ENCODE measurements at places on chromosomes 6 and 20.

DNA sequence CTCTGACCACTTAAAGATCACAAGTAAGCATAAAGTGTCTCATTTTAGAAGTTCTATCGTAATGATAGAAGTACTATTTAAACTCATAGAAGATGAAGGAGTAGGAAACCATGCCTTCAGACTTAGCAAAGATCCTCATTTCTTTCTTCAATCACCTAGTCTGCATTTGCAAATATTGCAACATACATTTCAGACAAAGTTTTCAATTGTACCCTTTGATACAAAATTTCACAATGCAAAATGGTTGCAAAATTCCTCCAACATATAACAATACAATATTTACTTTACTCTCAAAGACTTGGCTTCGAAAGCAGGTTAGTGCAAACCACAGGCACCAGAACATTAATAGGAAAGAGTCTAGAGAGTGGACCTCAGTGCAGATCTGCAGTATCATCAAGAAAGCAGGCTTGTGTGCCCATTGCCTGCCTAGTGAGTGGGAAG lies 16.1 kb upstream of the ROS1 start:
- DNase-seq, result no peak

GRCh38 chr20:24942679-24943078 lies 6.4 kb upstream of the CST7 start:
- DNase-seq, result no peak

DNA sequence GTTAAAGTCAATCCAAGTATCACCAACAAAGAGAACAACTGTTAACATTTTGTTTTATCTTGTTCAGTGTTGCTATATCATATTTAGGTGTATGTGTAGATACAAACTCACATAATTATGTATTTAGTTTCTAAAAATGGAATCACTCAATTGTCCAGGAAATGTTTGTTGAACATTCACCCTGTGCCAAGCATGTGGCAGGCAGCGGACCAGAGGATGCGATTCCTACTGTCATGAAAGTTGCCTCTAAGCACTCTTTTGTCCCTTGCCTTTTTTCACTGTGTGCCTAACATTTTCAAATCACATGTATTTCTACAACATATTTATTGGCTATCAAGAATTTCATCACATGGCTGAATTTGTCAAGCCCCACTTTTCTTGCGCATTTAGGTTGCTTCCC lies 16.9 kb upstream of the TGM2 start:
- no peak for DNase-seq

DNA sequence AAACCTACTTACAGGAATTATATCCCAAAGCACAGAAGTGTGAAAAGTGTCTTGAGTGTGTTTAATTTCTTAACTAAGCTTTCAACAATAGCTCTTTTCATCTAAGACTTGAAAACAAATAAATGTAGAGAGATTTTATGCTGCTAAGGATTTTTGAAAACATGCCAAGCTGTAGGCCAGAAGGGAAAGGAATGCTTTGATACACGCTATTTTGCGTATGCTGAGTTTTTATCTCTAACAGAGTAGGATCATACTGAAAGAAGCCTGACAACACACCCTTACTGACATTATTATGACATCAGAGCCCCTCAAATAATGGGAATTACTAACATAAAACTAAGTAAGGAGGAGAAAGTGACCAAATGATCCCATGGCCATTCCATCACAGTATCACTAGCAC lies 265.5 kb downstream of the KHDC1L start:
- DNase-seq, result no peak

DNA sequence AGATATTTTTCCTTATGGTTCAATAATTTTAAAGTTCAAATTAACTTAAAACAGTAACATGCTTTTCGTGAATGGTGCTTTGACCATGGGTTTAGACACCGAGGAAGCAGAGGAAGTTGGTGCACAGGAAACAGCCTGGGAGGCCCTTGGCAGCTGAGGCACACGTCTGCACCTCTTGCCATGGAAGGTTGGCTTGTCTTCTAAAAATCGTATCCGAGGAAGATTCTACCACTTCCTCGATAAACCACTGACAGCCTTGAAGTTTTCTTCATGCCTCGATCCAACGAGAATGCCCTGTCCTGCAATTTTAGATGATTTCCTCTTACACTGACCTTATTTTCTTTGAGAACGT lies 12.2 kb downstream of the DLL1 start:
- no peak for DNase-seq

DNA sequence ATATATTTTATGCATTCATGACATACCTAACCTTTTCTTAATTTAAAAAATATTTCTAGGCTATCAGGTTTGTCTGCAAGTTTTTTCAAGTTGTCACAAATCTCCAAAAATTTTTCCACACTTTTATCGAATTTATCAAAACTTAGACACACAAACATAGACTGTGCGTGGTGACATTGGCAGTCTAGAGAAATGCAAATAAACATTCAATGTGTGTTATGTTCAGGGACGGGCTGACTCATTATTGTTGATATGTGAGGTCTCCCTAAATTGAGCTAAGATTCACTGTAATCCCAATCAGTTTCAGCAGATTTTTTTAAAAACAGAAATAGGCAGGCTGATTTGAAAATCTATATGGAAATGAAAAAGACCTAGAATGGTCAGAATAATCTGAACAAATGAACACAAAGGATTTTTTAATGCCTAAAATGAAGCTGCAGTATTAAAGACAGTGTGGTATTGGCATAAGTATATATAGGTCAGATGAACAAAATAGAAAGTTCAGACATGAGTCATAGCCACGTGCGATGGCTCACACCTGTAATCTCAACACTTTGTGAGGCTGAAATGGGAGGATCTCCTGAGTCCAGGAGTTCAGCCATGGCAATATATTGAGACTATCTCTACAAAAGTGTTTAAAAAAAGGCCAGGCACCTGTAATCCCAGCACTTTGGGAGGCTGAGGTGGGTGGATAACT lies 19.2 kb downstream of the BLTP3A start:
- no peak for DNase-seq

GRCh38 chr20:34621036-34621343 lies 55.9 kb downstream of the PIGU start:
- no peak for DNase-seq

DNA sequence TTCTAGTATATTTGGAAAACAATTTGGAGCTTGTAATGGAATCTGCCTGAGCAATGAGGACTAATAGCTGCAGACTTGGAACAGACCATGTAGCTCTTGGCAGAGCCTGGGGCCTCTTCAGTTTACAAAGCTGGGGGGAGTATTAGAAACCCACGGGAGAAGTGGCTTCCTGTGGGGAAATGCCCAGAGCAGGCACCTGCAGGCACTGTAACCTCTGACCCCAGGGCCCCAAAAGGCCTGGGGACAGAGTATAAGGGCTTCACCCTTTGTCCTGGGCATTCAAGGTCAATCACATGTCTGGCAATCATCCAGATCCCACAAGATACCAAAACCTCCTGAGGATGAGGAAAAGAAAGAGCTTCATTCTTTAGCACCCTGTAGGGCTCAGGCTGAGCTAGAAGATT lies 19.4 kb downstream of the PKIG start:
- DNase-seq, result no peak

DNA sequence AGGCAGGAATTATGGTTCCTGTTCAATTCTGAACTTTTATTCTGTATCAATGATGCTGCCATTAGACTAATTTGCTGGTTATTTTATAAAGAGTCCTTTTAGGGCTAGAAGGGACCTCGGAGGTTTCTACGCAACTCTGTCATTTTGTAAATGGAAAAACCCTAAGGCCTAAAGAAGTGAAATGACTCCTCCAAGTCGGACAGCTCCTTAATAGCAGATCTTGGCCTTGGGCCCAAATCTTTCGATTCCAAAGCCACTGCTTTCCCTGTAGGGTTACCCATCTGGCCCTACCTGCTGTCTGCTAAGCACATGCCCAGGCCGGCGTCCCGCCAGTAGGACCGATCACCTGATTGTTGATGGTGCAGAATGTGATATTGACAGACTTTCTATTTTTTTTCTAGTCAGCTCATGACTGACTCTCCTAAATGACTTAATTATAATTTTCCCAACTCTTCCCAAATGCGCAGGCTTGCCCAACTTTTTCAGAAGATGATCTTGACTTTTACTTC lies 40.2 kb downstream of the PLEKHG1 start:
- DNase-seq, result no peak

DNA sequence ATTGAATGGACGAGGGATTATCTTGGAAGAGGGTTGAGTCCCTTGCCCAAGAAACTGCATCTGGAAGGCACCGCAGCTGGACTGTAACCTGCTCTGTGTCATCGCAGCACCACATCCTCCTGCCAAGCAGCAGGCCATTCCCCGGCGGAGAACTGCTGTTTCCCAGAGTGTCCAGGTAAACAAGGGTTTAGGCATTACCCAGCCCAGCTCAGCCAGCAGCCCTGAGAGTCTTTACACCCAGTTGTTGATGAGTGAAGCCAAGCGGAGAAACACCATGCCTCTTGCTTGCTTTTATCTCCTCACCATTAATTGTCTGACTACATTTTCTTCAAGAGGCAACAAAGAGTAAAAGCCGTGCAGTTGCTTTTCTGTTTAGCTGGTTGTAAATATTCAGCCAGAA lies 104.1 kb downstream of the CDH4 start:
- DNase-seq, result no peak

- DNase-seq, result no peak
These were observed 89.0 kb upstream of the AKIRIN2 start for GRCh38 chr6:87791029-87791428.

DNA sequence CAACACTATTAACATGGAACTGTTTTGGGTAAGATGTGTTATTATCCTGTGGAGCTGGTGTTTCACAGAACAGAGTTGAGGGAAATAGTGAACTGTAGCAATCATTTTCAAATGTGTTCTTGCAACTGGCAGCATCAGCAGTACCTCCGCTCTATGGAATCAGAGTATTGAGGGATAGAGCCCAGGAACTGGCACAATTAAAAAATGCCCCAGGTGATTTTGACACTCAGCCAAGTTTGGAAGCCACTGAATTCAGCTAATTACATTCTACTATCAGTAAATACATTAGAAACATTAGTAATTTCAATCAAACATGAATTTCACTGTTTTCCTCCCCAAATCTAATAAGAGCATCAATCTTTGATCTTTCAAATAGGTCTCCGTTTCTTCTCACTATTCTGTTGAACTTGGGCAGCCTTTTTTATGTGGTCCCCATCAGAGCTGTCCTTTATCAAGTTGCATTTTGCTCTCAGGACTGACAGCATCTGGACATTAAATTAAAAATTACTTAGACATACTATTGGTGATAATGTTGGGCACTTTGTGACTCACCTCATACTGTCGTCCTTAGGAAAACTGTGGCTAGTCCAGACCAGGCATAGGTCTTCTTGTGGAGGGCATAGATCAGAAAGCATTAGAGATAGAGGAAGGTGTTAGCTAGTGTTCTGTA lies 251.5 kb downstream of the DHX35 start:
- DNase-seq, result no peak

DNA sequence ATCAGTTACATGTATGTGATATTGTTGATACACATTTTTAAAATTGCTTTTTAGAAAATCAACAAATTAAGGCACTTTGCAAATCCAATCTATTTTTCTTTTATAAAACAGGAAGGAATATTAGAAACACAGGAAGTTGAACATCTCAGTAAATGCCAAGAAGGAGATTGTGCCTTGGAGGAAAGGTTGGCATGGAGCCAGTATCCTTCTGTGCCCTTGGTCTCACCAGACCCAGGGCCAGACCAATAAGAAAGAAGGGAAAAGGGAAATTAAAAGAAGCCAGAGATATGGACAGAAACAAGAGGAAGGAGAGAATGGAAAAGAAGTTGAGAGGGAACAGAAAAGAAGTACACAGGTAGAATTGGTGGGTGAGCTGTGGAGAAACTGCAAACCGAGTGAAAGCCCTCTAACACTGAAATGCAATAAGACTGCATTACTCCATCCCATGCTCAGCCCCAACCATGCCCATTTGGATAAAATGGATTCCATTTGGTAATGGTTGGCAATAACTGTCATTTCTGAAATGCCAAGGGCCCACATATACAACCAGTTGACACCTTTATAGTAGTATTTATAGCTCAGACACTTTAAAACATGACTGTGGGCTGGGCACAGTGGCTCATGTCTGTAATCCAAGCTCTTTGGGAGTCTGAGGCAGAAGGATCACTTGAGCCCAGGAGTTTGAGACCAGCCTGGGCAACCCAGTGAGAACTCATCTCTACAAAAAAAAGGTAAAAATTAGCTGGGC lies 133.8 kb downstream of the GMPR start:
- DNase-seq, result no peak

DNA sequence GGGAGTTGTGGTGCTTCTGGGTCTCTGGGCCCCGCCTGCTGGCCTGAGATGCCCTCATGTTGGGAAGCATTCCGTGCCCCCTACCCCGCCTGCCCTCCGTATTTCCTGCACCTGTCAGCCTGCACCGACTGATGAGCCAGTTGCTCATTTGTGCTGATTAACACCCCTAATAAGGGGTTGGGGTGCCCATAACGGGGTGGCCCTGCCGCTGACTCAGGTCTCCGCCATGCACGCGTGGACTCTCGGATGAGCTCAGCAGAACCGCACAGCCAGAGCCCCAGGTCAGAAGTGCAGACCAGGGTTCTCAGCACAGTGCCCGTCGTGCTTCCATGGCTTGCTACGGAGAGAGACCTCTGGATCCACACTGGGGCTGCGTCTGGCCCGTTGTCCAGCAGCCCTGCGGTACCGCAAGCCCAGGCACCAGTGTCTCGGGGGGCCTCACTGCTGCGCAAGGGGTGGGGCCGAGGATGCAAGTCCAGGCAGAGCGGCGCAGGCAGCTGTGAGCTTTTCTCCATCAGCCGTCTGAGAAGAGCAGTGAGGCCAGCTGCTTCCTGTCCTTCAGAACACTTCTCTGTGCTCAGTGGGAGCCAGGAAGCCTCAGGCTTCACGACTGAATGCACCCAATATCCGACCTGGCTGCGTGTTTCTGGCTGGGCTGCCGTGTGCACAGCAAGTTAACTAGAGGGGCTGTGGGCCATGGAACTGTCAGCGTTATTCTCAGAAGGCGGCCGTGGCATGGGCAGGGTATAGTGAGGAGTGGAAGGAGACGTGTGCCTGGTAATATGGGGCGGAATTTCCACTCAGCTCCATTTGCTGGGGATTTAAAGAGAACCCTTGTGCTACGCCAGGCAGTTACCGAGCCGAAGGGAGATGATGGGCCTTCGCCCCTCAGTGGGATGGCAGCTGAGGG lies 18.6 kb downstream of the MTG2 start:
- no peak for DNase-seq

DNA sequence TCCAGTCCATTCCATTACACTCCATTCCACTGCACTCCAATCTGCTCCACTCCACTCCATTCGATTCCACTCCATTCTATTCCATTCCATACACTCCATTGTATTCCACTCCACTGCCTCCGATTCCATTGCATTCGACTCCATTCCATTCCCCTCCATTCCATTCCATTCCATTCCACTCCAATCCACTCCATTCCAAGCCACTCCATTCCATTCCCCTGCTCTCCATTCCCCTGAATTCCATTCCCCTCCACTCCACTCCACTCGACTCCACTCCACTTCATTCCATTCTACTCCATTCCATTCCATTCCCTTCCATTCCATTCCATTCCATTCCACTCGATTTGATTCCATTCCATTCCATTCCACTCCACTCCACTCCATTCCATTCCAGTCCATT lies 25.7 kb upstream of the DEFB125 start:
- no peak for DNase-seq

DNA sequence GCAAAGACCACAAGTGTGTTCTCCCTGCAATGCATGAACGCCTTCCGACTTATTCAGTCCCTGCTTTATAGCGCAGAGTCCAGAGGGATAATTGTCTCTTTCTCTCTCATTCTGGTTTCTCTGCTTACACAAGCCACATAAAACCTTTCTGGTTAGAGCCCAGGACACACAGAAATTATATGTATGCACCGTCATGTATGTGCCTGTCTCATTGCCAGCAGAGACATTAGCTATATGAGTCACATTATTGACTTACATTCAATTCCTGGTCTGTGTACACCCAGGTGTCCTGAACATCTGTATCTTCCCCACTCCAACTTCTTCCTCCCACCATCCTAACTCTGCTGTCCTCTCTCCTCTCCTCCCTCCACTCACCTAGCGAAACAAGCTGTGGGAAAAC lies 44.0 kb downstream of the LRFN2 start:
- DNase-seq, result no peak
